HEK293T (cell line): ENCODE measurements at places on chromosomes 5 and 9.

GRCh38 chr5:16721151-16722096 is 104.6 kb upstream of the RETREG1 start:
- DNase-seq = peak; percentile 23

- no peak for DNase-seq
Measured at GRCh38 chr5:111262153-111262552, 38.0 kb downstream of the CAMK4 start.

- no peak for DNase-seq
Measured at GRCh38 chr5:143642791-143643190, 169.2 kb upstream of the HMHB1 start.

DNA sequence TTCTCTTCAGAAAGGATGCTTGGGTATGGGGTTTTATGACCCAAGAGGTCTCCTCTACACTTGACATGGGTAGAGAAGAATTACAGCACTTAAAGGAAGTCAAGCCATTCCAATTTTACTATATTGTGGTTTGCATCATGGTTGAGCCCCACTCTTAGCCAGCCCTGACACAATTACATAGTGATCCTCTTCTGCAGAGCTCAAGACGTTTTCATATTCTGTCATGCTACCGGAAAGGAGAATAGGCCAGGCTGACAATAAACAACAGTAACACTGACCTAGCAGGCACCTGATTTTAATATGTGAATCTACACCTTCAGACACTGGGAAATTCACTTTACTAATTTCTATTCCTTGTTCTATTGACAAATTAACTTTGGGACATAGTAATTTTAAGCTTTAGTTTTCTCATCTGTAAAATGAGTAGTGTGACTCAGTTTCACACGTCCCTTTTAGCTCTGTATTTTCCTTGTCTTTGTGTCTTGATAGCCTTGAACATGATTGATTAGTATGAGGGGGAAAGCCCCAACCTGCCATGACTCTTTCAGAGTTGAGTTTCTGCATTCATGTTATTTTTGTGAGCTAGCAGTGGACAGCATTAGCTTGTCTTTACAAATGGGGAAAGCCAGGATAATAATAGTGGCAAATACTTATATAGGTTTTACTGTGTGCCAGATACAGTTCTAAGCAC is 83.8 kb downstream of the SV2C start:
- no peak for DNase-seq
